CD8-positive, alpha-beta memory T cell (primary cell): ENCODE measurements at places on chromosomes 16 and 17. TPM values are rescaled to one million over a fixed set of nuclear protein-coding genes. Genes with fewer than 3 reads are reported as not detected.

- no peak overlapping the region for H3K27ac ChIP-seq
- no peak overlapping the region for H3K4me3 ChIP-seq
- no peak for DNase-seq
- peaks cover 22% of the 10 kb centered on the region for H3K4me1 ChIP-seq
- no peaks in the 10 kb centered on the region for H3K36me3 ChIP-seq
These were observed 1.2 kb upstream of the FLYWCH1 start for GRCh38 chr16:2910441-2910969.

DNA sequence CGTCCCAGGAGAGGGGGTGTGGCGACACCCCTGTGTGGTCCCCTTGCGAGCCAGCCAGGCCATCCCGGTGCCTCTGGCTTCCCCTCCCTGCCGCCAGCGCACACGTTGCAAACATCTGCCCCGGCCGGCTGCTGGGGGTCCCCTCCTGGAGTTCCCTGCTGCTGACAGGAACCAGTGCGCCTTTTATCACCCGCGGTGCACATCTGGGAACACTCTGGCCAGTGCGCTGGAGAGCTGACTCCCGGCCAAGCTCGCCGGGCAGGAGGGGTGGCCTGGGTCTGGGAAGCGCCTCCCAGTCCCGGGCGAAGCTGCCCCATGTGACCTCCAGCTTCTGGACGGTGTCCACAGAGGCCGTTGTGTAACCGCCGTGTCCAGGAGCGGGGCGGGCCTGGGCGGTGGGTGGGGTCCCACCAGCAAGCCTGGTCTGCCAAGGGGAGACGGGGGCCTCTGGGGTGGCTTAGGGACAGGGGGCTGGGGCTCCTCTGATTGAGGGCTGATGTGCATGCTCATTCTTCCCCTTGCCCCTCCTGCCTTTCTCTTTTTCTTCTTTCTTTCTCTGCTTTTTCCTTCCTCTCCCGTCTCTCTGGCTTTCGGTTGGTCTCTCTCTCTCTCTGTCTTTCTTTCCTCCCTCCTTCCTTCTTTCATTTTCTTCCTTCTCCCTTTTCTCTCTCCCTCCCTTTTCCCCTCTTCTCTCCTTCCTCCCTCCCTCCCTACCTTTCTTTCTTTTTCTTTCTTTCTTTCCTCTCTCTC is 25.2 kb upstream of the CIBAR2 start:
- no peaks in the 10 kb centered on the region for H3K36me3 ChIP-seq
- H3K4me1 ChIP-seq, result no peaks in the 10 kb centered on the region
- H3K27me3 ChIP-seq, result peaks cover 3% of the 10 kb centered on the region
- H3K27ac ChIP-seq, result no peak overlapping the region

- no peaks in the 10 kb centered on the region for H3K27me3 ChIP-seq
- peaks cover 30% of the 10 kb centered on the region for H3K4me1 ChIP-seq
- no peak overlapping the region for H3K27ac ChIP-seq
- no peak overlapping the region for H3K4me3 ChIP-seq
- no peaks in the 10 kb centered on the region for H3K36me3 ChIP-seq
These were observed 31.9 kb downstream of the COG1 start for GRCh38 chr17:73224663-73225305.

DNA sequence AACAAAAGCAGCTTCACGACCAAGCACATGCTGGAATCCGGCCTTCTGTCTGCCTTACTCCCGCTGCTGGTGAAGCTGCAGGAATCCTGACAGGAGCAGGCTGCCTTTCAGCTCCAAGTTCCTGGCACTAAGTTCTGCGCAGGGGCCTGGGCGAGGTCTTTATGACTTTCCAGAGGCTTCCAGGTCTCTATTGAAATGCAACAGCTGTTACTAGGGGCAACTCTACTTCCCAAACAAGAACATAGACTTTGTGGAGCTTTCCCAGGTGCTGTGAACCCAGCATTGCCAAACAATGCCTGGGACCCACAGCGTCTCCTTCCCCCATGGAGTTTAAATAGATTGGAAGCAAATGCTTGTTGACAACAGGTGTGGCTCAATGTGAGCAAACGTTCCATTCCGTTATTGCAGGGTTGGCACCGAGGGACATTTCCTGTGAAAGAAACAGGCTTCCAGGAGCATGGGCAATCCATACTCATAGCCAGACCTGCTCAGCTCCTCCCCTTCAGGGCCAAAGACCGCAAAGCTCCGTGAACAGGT is 156.0 kb downstream of the CDH13 start:
- no peak for DNase-seq
- no peaks in the 10 kb centered on the region for H3K36me3 ChIP-seq
- H3K4me1 ChIP-seq, result no peaks in the 10 kb centered on the region
- no peaks in the 10 kb centered on the region for H3K27me3 ChIP-seq
- no peak overlapping the region for H3K27ac ChIP-seq

DNA sequence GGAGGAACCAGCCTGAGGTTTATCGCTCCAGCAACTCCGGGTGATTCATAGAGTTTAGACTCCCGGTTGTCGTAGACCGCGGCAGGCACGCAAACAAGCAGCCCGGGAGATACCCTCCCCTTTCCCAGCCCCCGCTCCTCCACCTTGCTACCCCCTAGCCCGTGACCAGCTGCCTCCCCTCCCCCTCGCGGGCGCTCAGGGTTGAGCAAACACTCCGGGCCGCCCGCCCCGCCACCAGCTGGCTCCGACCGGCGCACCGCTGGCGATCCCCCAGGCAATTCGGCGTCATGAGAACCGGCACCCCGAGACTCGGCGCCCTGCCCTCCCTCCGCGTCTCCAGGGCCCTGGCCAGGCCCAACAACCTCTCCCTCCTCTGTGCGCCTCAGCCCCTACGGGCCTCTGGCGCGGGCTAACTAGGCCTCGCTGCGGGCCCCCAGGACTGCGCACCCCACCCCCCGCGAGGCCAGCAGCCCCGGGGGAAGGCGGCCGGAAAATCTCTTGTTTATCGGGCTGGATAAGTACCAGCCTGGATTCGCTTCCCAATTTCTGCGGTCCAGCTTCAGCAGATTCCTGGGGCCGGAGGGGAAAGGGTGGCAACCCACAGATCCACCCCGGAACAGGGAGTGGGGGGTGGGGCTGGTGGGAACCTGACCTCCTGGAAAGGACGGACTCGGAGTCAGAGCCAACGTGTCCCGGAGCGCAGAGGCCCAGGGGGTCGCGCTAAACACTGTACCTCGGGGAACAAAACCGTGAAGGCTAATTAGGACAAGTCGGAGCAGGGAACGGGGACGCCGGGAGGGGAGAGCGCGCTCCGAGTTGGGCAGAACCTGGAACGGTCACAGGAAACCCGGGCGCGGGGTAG is 951 bp upstream of the GPRC5C start:
- H3K4me3 ChIP-seq, result peak overlapping the region; percentile 19
- H3K36me3 ChIP-seq, result no peaks in the 10 kb centered on the region
- peaks cover 13% of the 10 kb centered on the region for H3K27me3 ChIP-seq
- DNase-seq, result no peak

- H3K4me3 ChIP-seq, result no peak overlapping the region
- H3K27ac ChIP-seq, result peak overlapping the region; percentile 55
- H3K4me1 ChIP-seq, result peaks cover 18% of the 10 kb centered on the region
These were observed 221.7 kb upstream of the CIBAR2 start for GRCh38 chr16:85333744-85334640.

- no peak overlapping the region for H3K27ac ChIP-seq
- DNase-seq, result no peak
- H3K27me3 ChIP-seq, result no peaks in the 10 kb centered on the region
- H3K36me3 ChIP-seq, result no peaks in the 10 kb centered on the region
- peaks cover 17% of the 10 kb centered on the region for H3K4me1 ChIP-seq
These were observed 29.1 kb downstream of the GAS7 start for GRCh38 chr17:10169290-10169689.

DNA sequence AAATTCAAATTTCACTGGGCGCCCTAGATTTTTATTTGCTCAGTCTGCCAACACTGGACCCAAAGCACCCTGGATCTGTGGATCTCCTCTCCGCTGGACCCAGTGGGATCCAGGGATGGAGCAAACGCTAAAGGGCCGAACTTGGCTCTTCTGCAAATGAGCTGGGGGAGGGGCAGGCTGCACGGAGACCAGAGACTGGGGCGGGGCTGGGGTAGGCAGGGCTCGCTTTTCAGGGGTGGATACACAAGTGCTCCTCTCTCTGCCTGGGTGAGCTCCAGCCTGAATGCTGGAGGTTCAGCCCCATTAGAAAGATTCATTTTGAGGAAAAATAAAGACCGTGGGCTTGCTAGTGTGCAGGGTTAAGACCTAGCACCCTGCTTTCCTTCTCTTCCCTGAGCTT is 8.9 kb downstream of the CBX4 start:
- H3K27ac ChIP-seq, result peak overlapping the region; percentile 80
- peaks cover 3% of the 10 kb centered on the region for H3K36me3 ChIP-seq
- H3K4me1 ChIP-seq, result peaks cover 16% of the 10 kb centered on the region

DNA sequence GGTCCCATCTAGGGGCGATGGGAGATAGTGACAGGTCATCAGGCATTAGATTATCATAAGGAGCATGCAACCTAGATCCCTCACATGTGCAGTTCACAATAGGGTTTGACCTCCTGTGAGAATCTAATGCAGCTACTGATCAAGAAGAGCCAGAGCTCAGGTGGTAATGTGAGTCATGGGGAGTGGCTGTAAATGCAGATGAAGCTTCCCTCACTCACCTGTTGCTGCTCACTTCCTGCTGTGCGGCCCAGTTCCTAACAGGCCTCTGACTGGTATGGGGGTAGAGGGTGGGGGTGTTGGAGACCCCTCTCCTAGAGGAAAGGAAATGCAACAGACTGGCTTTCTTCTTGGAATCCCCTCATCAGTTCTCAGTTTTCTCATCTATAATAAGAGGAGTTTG is 131.4 kb downstream of the CA10 start:
- H3K4me3 ChIP-seq, result no peak overlapping the region
- no peaks in the 10 kb centered on the region for H3K27me3 ChIP-seq
- H3K27ac ChIP-seq, result no peak overlapping the region
- no peaks in the 10 kb centered on the region for H3K36me3 ChIP-seq

DNA sequence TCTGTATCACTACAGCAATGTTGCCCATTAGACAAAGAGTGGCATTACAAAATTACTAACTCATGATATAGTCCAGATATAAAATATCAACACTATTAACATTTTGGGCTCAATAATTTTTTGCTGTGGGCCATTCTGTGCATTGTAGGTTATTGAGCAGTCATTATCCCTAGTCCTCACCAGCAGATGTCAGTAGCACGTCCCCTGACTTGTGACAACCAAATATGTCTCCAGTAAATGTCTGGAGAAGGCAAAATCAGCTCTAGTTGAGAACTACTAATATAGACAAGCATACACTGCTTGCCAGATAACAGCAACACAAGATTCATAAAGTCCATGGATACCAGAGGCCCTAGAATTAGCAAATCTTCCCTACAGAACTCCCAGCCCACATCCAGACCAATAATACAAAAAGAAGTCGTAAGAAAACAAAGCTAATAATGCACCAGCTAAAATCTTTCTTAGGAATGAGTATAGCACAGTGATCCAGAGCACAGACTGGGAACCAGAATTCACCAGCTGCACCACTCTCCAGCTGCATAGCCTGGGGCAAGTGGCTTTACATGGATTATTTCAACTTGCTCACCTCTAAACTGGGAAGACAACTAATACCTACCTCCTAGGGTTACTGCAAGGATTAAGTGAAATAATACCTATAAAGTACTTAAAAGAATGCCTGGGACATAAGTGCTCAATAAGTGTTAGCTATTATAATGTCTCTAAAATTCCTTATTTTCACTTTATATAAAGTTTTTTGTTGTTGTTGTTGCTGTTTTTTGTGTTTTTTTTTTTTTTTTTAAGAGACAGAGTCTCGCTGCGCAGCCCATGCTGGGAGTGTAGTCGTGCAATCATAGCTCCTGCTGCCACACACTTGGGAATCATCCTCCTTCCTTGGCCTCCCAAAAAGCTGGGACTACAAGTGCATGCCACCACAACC is 23.7 kb downstream of the HELZ start:
- H3K27ac ChIP-seq, result no peak overlapping the region
- peaks cover 16% of the 10 kb centered on the region for H3K36me3 ChIP-seq
- DNase-seq, result no peak
- H3K4me1 ChIP-seq, result peaks cover 21% of the 10 kb centered on the region
- H3K27me3 ChIP-seq, result no peaks in the 10 kb centered on the region

GRCh38 chr16:12067714-12068401 is 91.3 kb downstream of the SNX29 start:
- H3K27ac ChIP-seq, result no peak overlapping the region
- H3K36me3 ChIP-seq, result no peaks in the 10 kb centered on the region
- peak; percentile 70 for DNase-seq

DNA sequence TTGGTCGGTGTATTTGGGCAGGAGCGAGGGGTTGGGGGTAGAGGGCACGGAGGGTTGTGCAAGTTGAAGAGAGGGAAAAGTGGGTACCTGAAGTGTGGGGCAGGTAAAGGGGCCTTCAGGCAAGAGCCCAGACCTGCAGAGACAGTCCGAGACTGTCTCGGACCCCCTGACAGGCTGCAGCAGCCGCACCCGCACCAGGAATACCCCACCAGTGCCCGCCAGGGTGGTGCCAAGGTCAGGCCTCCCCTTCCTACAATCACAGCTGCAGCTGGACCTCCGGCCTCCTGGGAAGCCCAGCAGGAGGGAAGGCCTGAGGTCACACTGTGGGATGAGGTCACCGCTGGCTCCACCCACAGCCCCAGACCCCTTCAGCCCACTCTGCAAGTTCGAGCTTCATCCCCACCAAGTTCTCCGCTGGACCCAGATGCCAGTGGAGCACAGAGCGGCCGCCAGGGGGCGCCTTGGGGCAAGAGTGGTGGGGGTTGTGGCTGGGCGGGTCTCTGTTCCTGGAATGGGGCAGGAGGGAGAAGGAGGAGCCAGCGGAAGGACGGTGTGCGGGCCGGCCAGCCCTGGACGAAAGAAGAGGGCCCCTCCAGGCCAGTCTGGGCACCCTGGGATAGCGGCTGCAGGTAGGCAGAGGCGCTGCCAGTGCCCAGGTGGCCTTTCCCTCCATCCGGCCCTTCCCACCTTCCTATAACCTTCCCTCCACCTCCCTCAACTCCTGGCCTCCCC is at the start of gene HSD3B7:
HSD3B7 (plus strand) TSS at position 539 of the 732 bp plus-strand sequence. CDS start 452 bp downstream, outside the sequence.
- no peaks in the 10 kb centered on the region for H3K4me1 ChIP-seq
- H3K36me3 ChIP-seq, result peaks cover 4% of the 10 kb centered on the region
- H3K4me3 ChIP-seq, result no peak within 1 kb of the TSS
- no peak within 1 kb of the TSS for H3K27ac ChIP-seq
- no peaks in the 10 kb centered on the region for H3K27me3 ChIP-seq

GRCh38 chr16:11009027-11009755 is 64.8 kb downstream of the CLEC16A start:
- no peaks in the 10 kb centered on the region for H3K36me3 ChIP-seq
- H3K27me3 ChIP-seq, result no peaks in the 10 kb centered on the region
- H3K27ac ChIP-seq, result no peak overlapping the region
- H3K4me3 ChIP-seq, result no peak overlapping the region

GRCh38 chr17:794876-795275 is 12.7 kb downstream of the MRM3 start:
- no peak overlapping the region for H3K4me3 ChIP-seq
- no peak overlapping the region for H3K27ac ChIP-seq
- no peaks in the 10 kb centered on the region for H3K27me3 ChIP-seq

DNA sequence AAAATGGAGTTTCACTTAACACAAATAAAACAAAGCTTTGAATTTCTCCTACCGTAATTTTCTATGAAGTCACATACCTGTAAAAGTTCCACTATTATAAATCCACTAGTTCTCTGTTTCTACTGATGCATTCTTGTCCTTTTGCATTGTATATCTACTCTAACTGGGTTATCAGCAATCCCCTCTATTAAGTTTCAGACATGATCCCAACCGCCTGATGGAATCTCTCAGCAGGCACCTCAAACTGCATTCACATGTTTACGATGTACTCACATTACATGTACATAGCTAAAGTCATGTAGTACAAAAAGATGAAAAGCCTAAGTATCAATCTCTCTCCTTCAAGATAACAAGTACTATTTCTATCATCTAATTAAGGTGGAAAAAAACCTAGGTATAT is 64.9 kb downstream of the MED13 start:
- no peak for DNase-seq
- peaks cover 15% of the 10 kb centered on the region for H3K4me1 ChIP-seq
- H3K27ac ChIP-seq, result no peak overlapping the region
- H3K36me3 ChIP-seq, result no peaks in the 10 kb centered on the region
- H3K4me3 ChIP-seq, result no peak overlapping the region

The ATAD5 gene
- total RNA-seq, result 25.5 TPM

The GNAO1 gene
- total RNA-seq, result 2.5 TPM

The CD300H gene
- total RNA-seq, result not detected

The HYDIN gene
- total RNA-seq, result not detected

The SOST gene
- total RNA-seq, result not detected
